ENCODE measurements at places on chromosomes 7 and 10.

DNA sequence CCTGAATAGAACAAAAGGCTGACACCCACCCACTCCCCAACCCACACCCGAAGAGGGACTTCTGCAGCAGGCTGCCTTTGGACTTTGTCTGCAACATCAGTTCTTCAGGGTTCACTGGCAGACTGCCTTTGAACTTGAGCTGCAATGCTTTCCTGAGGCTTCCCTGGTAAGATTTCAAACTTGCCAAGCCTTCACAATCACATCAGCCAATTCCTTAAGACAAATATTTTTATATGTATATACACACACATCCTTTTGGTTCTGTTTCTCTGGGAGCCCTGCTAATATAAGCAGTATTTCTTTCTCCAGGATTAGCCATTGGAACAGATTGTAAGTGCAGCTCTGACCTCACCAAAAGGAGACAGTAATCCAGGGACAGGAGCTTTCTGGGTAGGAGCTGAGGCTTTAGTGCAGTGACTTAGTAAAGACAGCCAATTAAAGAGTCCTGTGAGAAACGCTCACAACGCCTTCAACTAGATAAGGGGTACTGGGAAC lies 55.6 kb upstream of the KMT2E start:
- no peak for DNase-seq

- DNase-seq, result no peak
Measured at GRCh38 chr7:37901236-37901827, 15.3 kb downstream of the SFRP4 start.

DNA sequence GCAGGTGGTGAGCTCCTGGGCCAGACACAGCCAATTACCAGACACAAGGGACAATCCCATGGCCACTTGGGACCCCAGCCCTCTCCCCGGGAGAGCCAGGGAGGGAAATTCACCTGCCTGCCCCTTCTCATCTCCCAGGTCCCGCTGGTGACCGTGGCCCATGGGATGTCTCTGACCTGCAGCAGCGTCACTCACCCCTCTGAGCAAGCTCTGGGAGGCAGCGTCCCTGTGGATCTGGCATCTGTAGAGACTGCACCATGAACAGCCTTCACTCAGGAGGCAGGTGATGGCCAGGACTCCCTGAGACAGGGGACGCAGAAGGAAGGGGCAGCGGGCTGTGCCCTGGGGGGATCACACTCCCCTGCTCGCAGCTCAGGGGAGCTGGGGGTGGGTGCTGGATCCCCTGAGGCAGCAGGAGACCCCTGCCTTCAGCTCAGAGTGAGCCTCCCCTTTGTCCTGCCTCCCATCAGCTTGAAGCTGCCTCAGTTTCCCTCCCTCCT lies 90.8 kb downstream of the FOXL3 start:
- DNase-seq, result no peak

- no peak for DNase-seq
Measured at GRCh38 chr10:31683682-31684081, 244.9 kb downstream of the ARHGAP12 start.

GRCh38 chr10:36087006-36088005 lies 445.2 kb upstream of the FZD8 start:
- no peak for DNase-seq

- no peak for DNase-seq
Measured at GRCh38 chr10:17562614-17563013, 54.6 kb downstream of the HACD1 start.

DNA sequence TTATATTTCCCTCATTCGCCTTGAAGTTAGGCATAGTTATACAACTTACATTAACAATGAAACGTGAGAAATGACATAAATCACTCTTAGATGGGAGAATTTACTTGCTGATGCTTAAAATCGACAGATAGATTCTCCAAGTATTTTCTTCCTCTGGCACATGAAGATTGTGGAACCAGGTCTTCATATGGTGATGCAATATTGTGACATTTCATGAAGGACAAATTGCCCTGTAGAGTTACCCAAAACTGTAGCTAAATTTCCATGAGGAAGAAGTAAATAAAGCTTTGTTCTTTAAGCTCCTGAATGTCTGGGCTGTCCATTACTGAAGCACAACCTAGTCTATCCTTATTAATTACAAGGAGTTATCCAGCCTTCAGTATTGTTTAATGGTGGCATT lies 353.1 kb downstream of the THSD7A start:
- DNase-seq, result no peak

GRCh38 chr7:151628846-151629604 lies 109.3 kb upstream of the RHEB start:
- DNase-seq, result no peak

- DNase-seq, result no peak
Measured at GRCh38 chr10:119237722-119238436, 30.5 kb downstream of the GRK5 start.

DNA sequence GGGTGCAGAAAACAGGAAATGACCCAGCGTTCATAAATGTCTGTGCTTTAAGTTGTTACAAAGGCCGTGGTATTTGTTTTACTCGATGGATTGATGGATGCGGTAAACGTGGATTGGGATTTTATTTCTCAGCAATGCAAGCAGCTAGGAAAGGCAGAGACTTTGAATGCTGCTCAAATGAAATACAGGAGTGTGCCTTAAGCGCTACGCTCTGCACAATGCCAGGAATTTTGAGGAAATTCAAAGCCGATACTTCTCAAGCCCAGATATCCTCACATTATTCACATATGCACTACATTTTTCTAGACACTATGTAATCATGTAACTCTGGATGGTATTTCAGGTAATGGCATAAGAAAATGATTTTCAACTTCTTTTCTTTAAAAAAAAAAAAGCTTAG lies 514.3 kb upstream of the ADARB2 start:
- DNase-seq, result no peak

- no peak for DNase-seq
Measured at GRCh38 chr7:143303733-143304132, 12.2 kb upstream of the CLCN1 start.

GRCh38 chr7:154504918-154505317 lies 452.7 kb downstream of the DPP6 start:
- DNase-seq, result no peak

DNA sequence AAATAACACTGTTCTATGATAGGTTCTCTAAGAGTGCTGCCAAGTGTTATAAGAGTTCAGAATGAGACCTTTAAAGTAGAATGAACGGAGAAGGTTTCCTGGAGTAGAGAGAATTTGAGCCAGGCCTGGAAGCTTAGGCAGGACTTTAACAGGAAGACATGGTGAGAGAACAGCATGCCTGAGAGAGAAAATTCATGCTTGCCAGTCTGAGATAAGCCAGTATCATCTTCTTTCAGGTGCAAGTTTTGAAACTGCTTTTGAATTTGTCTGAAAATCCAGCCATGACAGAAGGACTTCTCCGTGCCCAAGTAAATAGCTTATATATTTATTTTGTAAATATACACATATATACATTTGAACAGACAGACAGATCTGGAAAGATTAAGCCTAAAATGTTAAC lies 22.1 kb downstream of the ARMC10 start:
- no peak for DNase-seq

DNA sequence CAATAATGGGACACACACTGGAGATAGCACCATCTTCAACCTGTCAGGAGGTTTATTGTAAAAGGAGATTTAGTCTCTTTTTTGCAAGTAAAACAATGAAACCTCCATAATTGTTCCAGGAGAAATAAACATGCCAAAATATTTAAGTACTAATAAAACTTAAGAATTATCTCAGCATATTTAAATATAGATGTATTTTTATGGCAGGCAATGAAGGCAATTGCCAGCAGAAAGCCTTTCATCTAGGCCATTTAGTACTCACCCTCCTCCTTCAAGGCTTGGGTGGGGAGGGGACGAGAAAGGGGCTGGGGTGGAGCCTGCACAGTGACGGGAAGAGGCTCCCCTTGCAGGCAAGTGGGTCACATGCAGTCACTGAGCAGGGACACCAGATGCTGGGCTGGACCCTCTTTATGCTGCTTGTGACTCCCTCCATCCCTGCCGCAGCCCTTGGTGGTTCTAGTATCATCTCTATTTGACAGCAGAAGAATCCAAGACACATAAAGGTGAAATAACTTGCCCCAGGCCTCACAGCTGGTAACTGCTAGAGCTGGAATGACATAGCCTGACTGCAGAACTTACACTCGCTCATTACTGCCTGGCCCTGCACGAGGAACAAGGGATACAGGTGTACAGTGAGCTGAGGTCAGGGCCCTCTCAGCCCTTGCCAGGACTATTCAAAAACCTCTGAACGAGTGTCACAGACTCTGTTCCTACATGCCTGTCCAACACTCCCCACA lies 449.5 kb upstream of the ZMIZ1 start:
- DNase-seq, result no peak

DNA sequence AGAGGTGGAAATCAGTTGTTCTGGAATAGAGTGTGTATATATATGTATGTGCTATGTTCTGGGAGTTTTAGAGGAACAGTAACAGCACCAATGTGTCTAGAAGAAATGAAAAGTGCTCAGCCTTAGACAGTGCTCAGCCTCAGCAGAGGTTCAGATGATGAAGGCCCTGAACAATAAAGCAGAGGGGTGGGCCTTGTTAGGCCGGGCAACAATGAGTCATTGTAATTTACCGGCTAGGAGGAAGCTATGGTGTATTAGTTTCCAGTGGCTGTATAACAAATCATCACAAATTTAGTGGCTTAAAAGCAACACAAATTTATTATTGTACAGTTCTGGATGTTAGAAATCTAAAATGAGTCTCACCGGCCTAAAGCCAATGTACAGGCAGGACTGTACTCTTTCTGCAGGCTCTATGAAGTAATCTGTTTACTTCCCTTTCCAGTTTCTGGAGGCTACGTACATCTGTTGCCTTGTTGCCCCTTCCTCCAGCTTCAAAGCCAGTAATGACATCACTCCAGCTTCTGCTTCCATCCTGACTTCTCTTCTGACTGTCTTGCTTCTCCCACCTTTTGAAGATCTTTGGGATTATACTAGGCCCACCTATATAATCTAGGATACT lies 84.6 kb downstream of the CH25H start:
- DNase-seq, result no peak

DNA sequence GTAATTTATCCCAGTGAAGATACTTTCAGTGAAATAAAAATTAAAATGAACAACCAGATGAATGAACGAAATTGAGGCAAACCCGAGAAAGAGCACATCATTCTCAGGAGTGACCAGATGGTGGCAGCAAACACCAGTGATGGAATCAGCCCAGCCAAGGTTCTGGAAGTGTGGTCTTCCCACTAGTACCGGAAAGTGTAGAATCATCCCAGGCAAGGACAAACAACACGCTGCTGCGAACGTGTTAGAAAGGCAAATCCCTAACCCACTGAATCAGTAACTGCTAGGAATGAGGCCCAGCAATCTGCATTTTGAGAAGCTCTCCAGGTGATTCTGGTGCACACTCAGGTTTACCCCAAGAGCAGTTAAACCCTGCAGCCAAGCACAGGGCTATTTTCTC lies 15.5 kb upstream of the SLC18A3 start:
- DNase-seq, result peak; percentile 38

DNA sequence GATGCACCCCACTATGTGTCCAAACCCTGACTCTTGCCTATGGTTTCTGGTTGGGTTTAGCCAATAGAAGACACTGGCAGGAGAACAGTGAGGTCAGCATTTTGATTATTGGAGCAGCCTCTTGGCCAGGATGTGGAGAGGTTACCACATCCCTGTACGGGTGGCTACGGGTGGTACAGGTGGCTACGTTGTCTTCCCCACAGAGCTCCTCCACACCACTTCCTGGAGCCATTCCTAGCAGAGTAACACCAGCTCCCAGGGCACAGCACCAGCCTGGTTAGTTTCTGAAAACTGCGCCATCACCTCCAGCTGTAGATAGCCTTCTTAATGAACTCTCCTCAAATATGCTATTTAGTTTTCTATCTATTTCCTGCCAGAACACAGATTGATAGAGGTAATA lies 445.2 kb downstream of the INHBA start:
- no peak for DNase-seq

DNA sequence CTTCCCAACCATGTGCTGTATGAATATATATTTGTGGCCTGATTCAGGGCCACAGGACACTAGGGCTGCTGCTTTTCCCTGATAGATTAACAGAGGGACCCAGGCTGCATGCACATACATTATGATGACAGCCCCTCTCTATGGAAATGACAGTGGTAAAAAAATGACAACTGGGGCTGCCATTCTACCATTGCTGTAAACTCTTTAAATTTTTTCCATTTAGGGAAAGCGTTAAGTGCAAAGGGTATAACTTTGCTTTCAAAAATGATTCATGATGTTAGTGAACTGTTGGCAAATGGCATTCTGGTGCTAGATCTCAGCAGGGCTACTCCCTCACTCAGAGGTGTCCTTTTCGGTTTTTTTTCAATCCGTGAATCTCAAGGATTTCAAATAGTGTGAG lies 4.2 kb downstream of the CTBP2 start:
- no peak for DNase-seq

GRCh38 chr7:106365252-106366005 lies 80.6 kb upstream of the NAMPT start:
- no peak for DNase-seq

DNA sequence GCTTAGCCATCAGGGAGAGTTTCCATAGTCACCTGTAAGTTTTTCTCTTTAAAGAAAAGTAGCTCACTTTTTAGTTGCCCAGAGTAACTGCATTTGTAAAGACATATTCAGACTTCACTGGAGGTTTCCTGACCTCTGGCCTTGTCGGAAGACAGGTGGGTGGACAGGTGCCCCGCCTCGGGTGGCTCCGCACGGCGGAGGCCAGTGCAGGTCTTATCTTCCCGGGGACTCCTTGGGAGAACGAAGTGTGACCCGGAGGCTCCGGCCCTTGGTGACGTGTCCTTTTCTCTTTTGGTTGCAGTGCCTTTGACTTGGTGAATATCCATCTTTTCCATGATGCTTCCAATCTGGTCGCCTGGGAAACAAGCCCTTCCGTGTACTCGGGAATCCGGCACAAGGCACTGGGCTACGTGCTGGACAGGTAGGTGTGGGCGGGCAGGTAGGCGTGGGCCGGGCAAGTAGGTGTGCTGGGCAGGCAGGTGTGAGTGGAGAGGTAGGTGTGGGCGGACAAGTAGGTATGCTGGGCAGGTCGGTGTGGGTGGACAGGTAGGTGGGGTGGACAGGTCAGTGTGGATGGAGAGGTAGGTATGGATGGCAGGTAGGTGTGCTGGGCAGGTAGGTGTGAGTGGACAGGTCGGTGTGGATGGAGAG lies 75.8 kb downstream of the NKX6-2 start:
- no peak for DNase-seq

DNA sequence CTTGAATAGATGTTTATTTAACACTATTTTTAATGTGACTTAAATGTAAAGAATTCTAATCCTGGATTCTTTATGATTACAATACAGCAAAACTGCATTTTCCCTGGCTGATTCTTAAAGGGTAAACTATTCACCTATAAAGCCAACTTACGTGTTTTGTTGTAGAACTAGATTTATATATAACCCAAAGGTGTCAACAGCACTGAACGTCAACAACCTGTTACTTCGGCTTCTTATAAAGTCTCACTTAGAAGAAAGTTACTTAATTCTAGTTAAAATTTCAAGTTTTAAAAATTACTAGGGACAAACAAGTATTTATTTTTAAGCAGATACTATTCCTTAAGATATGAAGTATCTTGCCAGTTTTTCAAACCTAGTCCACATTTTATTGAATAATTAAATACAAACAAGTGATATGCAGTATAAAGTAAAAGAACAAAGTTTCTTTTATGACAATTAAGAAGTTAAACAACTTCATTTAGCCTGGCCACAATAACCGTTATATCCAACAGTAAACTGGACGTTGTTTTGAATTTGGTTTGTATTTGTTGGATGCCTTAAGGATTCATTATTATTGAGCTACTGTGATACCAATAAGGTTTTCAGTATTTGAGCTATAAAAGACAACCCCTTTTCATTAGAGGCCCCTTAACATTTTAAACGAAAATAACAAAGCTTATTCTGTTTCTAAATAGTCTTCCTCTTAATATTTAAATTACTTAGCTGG lies 83.1 kb downstream of the SNX10 start:
- DNase-seq, result no peak

GRCh38 chr7:27210441-27211083 lies 10.7 kb upstream of the HOXA13 start:
- DNase-seq, result peak; percentile 22

Data from CD4-positive, alpha-beta T cell treated with Interleukin-4 for 4 hours (primary cell).